ENCODE measurements at places on chromosomes 7 and 10.

GRCh38 chr7:32670110-32671025 lies 175.1 kb downstream of the AVL9 start:
- DNase-seq: no peak

DNA sequence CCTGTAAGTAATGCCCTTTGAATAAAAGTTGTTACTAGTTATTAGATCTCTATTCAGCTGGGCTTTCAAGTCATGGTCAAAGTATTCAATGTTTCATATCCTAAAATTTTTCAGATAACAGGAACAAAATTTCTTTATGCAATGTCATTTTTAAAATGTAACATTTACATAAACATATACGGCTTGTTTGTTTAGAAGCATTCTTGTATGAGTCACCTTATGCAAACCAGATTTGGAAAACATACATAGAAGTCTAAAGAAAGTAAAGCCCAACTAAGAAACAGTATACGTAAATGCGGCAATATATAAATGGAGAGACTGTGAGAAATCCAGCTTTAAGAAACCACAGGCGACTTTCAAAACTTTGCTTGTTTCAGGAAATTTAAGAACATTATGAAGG lies 10.5 kb downstream of the TMEM168 start:
- DNase-seq: no peak

GRCh38 chr7:153404124-153404523 lies 644.6 kb downstream of the ACTR3B start:
- no peak for DNase-seq

- DNase-seq: peak; percentile 87
These were observed 1.6 kb downstream of the SGMS1 start for GRCh38 chr10:50621968-50622705.

DNA sequence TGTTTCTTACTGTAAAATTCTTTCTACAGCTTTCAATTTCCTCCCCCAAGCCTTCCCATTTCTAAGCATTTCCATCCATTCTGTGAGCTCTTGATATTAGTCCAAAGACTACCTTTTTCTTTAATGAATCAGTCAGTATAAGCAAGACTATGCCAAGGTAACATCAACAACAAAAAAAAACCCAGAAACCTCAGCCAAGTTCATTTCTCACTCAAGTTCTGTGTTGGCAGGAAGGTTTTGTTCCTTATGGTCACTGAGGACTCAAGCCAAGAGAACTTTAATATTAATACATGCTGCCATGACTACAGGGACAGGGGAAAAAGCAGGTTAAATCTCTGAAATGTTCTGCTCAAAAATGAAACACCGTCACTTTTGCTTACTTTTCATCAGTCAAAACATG lies 621.2 kb upstream of the NRP1 start:
- no peak for DNase-seq

DNA sequence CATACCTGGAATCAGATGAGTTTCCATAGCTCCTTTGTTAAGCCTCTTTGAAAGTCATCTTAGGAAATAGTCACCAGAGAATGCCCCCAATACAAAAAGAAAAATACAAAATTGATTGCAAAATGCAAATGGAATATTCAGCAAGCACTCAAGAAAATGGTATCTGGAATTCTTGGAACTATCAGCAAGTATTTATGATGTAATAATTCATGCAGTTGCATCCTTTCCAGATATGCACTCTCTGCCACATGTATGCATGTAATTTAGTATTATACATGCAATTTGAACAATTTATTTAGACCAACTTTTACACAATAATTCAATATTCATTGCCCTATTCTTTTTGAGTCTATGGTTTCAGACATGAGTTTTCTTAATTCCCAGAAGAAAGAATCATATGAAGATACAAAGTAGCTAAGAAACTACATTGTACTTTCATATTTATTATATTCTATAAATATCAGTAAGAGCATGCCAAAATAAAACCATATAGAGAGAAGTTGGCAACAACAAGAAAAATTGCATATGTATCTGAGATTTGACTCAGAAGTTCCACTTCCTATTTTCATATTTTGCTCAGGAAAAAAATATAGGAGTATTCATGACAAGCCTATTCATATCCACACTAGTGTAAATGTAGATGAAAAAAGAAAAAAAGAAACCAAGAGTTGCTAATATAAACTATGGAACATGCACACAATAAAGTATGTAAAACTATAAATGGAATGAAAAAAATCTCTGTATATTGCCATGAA lies 338.5 kb downstream of the SEMA3D start:
- no peak for DNase-seq

DNA sequence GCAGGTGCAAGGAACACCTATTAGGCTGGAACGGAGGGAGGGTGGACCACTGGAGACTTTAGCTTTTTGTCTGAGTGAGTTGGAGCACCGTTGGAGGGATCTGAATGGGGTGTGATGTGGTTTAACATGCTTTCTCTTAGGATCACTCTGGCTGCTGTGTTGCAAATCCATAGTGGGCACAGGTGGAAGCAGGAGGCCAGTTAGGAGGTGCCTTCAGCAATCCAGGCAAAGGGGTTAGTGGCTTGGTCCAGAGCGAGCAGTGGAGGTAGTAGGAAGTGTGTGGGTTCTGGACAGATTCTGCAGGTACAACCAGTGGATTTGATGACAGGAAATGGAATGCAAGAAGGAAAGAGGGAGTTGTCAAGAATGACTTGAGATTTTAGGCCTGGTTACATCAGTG lies 95.0 kb downstream of the MMRN2 start:
- DNase-seq: no peak

DNA sequence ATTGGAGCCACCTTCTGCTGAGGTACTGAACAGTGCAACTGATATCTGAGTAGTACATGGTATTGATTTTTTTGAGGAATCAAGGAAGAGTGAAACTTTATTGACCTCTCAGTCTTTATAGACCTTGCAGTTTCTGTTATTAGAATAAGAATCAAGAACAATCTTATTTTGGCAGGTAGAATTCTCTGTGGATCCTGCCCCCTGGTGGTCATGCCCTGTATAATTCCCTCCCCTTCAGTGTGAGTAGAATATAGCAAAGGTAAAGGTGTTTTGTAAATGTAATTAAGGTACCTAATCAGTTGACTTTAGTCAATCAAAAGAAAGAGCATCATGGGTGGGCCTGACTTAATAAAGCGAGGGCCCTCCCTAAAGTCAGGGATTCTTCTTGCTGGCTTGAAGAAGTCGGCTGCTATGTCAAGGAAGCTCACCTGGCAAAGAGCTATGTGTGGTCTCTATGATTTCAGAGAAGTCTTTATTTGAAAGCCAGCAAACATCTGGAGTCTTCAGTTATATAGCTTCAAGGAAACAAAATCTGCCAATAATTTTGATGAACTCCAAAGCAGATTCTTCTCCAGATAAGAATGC lies 142.8 kb downstream of the LSM5 start:
- DNase-seq: no peak

DNA sequence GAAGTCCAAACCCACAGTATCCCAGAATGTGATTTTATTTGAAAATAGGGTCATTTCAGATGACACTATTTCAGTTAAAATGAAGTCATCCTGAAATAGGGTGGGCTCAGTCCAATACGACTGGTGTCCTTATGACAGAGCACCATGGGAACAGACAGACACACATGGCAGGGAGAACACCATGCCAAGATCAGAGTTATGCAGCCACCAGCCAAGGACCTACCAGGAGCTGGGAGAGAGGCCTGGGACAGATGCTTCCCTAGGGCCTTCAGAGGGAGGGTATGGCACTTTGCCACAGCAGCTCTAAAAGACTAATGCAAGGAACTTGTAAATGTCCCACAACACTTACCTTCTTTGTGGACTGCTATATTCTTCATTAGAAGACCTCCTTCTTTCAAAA lies 226.5 kb downstream of the NEBL start:
- no peak for DNase-seq

GRCh38 chr10:132536241-132536876 lies 1.2 kb upstream of the INPP5A start:
- DNase-seq: peak; percentile 74

DNA sequence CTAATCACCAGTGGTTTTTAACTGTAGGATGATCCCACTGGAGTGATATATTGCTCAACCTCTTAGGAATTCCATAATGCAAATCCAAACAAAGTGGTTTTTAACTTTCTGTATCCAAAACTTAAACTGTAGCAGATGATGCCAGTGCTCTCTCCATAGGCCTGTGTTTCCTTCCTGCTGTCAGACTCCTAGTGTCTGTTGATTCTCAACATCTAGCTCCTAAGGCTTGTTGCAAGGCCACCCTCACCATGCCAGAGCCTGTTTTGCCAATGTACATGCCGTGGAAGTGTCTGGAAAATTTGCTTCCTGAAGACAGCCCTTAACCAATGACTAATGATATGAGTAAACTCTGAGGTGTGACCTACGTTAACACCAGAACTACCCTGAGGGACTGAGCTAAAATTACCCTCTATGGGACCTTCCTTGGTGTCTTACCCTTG lies 39.3 kb downstream of the C1GALT1 start:
- DNase-seq: no peak

GRCh38 chr10:28254290-28254985 lies 48.4 kb downstream of the MPP7 start:
- DNase-seq: peak; percentile 77

DNA sequence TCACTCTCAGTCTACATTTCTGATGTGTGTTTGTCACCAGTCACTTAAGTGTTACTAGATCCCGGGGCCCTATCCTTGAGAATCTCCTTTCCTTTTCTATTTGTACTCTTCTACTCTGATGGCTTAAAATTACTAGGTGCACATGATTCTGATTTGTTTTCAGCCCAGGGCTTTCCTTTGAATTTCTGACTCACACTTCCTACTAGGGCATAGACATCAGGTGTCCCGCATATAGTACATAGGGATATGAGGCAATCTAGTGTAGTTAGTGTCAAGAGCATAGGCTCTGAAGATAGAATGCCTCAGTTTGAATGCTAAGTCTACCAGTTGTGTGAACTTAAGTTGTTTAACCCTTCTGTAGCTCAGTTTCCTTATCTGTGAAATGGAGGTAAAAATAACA lies 49.4 kb upstream of the LRRN3 start:
- no peak for DNase-seq

DNA sequence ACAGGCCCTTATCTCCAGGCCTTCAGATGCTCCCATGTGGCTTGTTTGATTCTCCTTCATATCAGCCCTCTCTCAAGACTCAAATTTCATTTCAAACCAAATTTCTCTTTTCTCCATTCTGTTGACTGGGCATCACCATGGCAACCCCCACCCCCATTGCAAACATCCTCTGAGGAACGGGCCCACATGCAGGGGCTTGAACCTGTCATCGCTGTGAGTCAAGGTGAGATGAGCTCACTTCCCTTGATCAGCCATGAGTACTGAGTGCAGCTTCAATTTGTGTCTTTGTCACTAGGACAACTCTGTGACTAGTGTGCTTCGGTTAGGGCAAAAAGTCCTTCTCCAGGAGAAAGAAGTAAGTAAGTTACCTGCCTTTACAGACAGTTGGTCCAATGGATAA lies 41.9 kb downstream of the CALML3 start:
- DNase-seq: no peak

DNA sequence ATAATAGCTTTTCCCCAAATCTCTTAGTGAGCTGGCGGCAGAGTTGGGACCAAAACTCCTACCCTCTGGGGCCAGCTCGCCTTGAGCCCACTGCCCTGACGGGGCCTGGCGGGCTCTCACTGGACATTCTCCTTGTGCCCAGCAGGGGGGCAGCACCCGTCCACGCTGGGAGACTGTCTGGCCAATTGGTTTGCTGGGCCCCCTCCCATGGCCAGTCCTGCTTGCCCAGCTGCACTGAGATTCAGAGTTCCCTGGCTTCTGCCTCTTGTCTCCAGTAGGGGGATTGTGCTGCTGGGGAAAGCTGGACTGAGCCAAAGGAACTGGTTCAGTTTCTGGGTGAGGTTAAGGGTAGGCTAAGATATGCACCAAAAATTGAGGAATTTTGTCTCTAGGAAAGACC lies 59.8 kb downstream of the RAMP3 start:
- DNase-seq: no peak

DNA sequence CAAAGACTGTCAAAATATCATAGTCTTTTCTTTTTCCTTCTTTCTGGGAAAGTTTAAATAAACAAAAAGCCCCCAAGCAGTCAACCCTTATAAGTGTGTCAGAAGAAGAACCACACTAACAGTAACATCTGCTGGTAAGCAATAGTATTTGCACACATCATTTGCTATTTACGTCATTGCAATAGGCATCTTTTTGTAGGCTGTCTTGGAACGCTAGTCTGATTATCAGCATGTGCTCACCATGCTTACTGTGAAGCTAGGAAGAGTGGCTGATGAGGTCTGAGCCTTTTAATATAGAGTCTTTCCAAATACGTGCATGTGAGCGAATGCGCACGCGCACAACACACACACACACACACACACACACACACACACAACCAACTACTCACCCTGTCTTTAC lies 599.0 kb upstream of the TPK1 start:
- DNase-seq: no peak

GRCh38 chr7:114084472-114085312 lies 165.9 kb upstream of the PPP1R3A start:
- DNase-seq: no peak

DNA sequence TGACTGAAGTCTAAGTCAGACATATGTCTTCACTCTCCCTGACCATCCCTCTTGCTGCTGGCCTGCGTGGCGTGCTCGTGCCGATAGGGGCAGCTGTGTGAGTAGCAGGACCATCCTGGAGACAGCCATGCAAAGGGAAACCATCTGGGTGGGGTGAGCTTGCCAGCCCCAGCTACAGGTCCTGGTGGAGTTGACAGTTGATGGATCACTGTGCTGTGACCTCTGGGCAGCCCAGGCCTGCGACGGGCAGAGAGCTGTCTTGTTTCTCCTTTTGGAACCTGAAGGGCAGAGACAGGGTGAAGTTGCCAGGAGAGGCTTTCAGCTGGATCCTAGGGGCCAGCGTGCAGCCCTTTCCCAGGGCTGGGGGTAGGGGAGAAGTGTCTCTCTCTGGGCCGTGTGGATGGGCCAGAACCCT lies 44.7 kb downstream of the GRK5 start:
- DNase-seq: peak; percentile 33

- DNase-seq: peak; percentile 64
These were observed 456.2 kb downstream of the REEP3 start for GRCh38 chr10:63977329-63977923.

DNA sequence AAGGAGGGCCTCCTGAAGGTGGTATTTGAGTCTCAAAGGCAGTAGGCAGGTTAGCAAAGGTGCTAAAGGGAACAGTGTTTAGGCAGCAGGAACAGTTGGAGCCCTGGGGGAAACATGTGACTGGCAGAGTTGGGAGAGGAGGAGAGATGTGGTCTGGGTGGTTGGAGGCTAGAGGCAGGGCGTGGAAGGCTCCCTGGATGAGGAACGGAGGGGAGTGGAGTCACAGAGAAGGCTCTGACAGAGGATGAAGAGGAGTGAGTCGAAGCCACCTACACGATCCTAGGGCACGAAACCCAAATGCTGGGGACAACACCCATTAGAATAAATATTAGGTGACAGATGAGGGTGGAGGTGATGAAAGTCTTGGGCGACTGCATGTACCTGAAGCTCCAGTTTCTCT lies 19.6 kb upstream of the MGMT start:
- no peak for DNase-seq

- DNase-seq: peak; percentile 76
These were observed 110.8 kb upstream of the FGFR2 start for GRCh38 chr10:121708728-121709674.

DNA sequence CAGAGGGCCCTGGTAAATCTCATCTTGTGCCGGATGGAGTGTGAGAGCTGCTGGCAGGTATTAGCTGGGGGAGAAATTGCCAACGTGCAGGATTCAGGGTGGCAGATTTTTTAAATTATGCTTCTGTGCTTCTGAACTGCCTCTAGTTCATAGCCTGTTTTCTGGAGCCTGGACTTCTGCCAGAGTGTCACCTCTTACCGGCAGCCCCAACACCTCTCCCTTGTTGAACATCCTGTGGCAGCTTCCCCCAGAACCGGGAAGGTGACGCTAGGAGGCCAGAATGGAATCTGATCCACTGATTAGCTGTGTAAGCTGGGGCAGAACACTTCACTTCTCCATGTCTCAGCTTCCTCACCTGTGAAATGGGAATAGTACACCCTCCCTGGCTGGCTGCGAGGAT lies 5.1 kb downstream of the VWA2 start:
- DNase-seq: no peak

Measured in G401 (cell line).